A549 treated with ZK216348 at 1 μM for 4 hours (cell line): ENCODE measurements at places on chromosomes 3 and 15. TPM values are rescaled to one million over a fixed set of nuclear protein-coding genes. Genes with fewer than 3 reads are reported as not detected.

Gene CFAP92
- total RNA-seq, result 0.11 TPM in 1 of 5 replicates, not detected in the others

Gene ELP6
- 25.5 to 31.3 TPM (median 27.5 TPM) in 5 replicates for total RNA-seq

Gene IMPG2
- total RNA-seq, result 0.04 TPM in 1 of 5 replicates, not detected in the others

Gene LMAN1L
- not detected in 5 replicates for total RNA-seq

Gene BDH1
- 1.3 to 4.2 TPM (median 3.0 TPM) in 5 replicates for total RNA-seq
